Stimulated activated CD4-positive, alpha-beta T cell treated with anti-CD3 and anti-CD28 coated beads, Interleukin-2, amount 100 ng/mL, for 48 hours (primary cell): ENCODE measurements at places on chromosomes 7 and 10.

GRCh38 chr10:11882646-11883375 is 59.7 kb downstream of the PROSER2 start:
- no peak for DNase-seq

DNA sequence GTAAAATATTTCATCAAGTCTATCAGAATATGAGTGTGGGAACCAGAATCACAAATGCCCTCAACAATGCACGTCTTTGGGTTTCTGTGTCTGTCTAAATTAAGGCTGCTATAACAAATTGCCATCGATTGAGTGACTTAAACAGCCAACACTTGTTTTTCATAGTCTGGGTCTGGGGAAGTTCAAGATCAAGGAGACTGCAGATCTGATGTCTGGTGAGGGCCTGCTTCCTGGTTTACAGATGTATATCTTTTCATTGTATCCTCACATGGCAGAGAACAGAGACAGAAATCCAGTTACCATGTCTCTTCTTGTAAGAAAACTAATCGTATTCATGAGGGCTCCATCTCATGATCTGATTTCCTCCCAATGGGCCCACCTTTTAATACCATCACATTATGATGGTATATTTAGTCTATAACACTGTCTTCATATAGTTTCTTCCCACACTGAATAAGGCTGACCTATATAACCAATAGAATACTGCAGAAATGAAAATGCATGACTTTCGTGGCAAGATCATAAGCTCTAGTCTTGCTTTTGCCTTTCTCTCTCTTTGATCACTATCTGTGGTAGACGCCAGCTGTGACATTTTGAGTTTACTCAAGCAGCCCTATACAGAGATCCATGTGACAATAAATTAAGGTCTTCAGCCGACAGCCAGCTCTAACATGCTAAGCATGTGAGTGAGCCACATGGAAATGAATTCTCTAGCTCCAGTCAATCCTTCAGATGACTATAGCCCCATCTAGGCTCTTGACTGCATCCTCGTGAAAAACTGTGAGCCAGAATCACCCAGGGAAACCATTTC is 51.9 kb downstream of the THSD7A start:
- no peak for DNase-seq

- no peak for DNase-seq
Measured at GRCh38 chr7:3518546-3518945, 217.5 kb downstream of the SDK1 start.

DNA sequence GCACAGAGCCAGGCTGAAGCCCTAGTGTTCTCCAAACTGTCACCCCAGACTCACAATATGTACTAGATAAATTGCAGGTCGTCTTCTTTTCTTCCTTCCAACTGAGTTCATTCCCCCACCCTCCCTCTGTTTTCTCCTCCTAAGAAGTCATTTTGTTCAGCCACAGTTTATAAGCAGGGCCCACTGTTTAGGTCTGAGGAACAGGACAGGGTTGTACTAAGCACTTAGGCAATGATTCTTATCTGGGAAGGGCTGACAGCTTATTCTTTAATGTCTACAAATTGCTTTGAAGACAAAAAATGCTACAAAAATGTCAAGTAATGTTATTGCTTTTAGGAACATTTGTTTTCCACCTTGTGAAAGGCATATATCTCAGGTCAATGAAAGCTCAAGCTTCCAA is 59.1 kb downstream of the CDC123 start:
- DNase-seq = no peak

GRCh38 chr10:86851328-86852207 is 95.1 kb downstream of the BMPR1A start:
- no peak for DNase-seq

GRCh38 chr10:24908793-24909423 is 43.5 kb downstream of the PRTFDC1 start:
- DNase-seq = no peak

- DNase-seq = no peak
Measured at GRCh38 chr10:14742815-14743214, 31.9 kb downstream of the FAM107B start.

DNA sequence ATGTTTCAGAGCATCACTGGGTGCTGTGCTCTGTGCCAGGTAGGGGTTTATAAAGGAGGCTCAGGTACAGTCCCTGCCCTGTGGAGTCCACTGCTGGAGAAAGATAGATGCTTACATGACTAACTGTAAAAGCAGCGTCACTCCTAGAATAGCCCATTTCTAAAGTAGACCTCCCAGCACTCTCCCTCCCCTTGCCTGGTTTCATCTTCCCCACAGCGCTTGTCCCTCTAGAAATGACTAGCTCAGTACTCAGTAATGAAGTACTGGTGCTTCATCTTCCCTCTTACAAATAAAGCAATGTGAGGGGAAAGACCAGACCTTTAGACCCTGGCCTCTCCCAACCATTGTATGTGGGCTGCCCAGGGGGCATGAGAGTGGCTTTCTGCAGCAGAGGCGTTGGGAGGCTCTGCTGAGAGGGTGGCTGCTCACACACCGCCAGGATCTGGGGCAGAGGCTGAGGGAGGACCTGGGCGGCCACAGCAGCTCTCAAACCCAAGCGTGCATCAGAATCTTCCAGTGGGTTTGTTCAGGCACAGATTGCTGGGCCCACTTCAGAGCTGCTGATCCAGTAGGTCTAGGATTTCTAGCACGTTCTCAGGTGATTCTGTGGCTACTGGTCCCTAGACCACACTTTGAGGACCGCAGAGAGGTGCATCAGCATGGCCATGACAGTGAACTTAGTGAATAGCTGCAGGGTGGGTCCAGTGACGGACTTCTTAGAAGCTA is 110.3 kb upstream of the ANLN start:
- no peak for DNase-seq

GRCh38 chr7:85600395-85600794 is 413.5 kb upstream of the SEMA3D start:
- no peak for DNase-seq

DNA sequence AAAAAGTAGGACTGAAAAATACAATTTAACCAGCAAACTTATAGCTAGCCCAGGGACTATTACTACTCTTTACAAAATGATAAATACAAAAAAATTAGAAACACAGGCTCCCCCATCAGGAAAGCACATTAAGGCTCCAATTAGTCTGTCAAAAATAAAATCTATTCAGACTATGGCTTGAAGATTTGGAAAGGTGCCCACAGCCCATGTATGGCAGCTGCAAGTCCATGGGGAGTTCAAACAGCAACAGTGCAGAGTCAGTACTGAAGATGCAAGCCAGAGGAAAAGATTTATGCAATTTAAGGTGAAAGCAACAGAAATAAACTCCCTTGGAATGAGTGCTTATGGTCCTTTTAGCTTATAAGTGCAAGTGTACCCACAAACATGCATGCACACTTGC is 29.7 kb downstream of the IMMP2L start:
- no peak for DNase-seq

GRCh38 chr10:18145652-18146051 is 5.4 kb downstream of the CACNB2 start:
- DNase-seq = no peak

- no peak for DNase-seq
Measured at GRCh38 chr10:33241351-33241750, 93.1 kb downstream of the NRP1 start.

- DNase-seq = no peak
Measured at GRCh38 chr7:16774986-16775385, 21.4 kb downstream of the TSPAN13 start.

GRCh38 chr10:117417196-117417595 is 42.0 kb upstream of the PDZD8 start:
- no peak for DNase-seq

DNA sequence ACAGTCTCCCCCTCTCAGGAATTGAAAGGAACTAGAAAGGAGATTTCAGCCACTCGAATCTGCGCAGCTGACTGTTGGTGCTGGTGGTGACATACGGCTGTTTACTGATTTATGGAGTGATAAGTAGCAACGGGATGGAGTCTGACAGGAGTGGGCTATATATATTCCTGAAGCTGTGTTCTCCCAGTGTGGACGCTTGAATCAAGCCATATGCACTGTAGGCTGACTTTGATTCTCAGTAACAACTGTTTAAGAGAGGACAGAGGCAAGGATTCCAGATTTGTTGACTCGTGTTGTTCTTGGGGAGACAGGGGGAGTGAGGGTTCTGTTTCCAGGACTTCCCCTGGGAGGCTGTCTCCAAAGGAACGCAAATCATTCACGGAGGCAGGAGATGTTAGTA is 260.1 kb upstream of the AUTS2 start:
- DNase-seq = no peak

GRCh38 chr7:127600885-127601284 is 7.3 kb downstream of the FSCN3 start:
- DNase-seq = no peak
